Brain microvascular endothelial cell (primary cell): ENCODE measurements at places on chromosomes 11 and 22.

GRCh38 chr11:86718521-86718920 lies 46.1 kb upstream of the ME3 start:
- no peak for DNase-seq

DNA sequence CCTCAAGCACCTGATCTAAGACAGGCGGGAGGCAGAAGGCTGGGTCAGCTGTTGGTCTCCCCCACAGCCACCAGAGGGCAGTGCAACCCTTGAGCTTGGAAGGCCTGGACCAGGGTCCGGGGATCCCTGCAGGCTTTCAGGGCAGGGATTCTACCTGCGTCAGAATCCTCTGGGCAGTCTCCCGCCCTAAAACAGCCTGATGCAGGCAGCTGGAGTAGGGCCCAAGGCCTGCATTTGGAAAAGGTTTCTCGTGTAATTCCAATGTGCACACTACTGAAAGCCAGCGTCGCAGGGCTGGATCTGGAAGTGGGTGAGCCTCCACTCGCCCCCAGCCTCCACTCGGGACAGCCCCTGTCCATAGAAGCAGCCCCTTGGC lies 31.8 kb downstream of the BID start:
- peak; percentile 71 for DNase-seq

DNA sequence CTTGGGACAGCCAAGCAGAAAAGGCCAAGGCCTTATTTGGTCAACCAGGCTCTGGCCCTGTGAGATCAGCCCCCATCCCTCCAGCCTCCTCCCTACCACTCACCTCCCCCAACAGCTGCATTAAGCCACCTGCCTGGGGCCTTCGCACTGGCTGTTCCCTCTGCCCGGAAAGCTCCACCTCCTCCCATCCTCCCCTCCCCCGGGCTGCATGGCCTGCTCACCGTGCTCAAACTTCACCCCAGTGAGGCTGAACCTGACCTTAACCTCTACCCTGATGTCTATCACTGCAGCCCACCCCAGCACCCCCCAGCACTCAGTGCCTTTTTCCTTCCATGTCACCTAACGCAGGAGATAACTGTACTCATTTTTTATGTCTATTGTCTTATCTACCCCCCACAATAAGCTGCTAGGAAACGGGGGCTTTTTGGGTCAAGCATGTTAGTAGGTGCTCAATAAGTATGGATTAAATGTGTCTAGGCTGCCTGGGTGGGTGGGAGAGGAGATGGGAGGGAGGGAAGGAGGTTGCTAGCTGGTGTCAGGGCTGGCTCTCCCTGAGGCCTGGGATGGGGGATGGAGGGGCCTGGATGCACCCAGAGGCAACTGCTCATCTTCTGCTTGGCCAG lies 912 bp downstream of the PTPRCAP start:
- no peak for DNase-seq

- no peak for DNase-seq
These were observed 10.4 kb downstream of the PISD start for GRCh38 chr22:31651664-31652063.

GRCh38 chr22:22201185-22201929 lies 43.2 kb upstream of the VPREB1 start:
- no peak for DNase-seq

DNA sequence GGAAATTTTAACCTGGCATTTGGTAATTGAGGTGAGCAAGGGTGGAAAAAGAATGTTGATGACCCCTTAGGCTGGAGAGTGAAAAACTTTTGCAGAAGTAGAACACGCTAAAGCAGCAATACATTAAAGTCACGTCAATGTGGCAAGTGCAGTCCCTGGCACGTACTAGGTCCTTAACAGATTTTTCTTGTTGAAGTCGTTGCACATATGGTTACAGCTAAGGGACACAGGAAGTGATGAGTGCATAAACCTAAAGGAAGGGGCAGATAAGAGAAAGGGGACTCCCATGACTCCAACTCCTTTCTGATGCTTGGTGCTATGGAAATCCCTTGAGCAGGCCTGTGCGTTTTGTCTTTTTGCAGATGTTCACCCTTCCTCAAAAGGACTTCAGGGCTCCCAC lies 1.2 kb downstream of the ACCS start:
- no peak for DNase-seq

DNA sequence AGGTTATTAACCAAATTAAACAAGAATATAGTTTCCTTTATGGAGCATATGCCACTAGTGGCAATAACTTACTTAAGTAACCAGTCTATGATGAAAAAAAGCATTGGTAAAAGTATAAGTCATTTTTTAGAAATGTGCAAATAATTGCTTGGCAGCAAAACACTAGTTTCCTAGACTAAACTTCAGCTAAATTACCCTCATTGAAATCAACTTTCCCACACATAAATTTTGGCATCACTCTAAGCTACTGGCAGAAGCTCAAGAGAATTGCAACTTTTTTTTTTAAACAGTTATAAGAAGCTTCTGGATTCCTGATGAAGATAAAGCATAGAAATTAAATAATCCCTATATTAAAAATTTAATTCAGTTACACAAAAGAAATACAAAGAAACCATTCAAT lies 12.5 kb downstream of the CCDC34 start:
- no peak for DNase-seq

DNA sequence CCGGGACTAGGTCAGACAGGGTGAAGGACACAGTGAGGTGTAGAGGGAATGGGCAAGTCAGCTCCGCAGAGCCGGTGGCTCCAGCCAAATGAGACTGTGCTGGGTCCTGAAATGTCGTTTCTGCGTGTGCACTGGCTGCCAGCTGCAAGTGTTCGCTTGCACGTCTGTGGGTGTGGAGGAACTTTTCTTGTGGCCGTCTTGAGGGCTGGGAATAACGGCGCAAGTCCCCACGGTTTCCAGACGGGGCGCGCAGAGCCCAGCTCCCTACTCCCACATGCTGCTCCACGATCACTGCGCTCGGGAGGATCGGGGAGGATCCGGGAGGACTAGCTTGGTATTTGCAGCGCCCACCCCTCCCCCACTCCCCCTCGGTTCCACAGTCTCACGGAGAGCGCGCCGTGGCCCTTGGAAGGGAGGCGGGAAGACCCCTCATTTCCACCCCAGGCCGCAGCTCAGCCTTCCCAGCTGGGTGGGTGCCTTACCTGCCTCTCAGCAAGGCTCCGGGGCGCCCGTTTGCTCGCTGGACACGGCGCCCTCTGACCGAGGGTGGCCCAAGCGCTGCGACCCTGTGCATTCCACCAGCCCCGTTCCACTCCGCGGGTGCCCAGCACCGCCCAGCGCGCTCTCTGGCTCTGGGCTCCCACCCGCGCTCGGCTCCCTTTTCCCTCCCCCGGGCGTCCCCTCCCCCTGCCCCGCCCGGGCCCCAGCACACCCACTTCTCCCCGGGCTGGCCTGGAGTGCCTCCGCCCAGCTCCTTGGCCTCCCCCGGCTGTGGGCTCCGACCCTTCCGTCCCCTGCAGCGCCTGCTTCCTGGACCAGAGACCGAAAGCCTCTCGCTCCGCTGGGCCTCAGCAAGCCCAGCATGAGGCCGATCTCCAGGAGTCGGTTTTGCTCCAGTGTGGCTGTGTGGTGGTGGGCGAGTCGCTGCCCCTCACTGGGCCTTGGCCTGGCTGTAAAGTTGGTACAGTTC lies at the start of gene KCNE3:
KCNE3 (minus strand) TSS at position 634 of the 970 bp plus-strand sequence. CDS start 9,986 bp downstream, outside the sequence.
- DNase-seq: no peak

- DNase-seq: no peak
These were observed 55.7 kb downstream of the RTL6 start for GRCh38 chr22:44442186-44442815.

- DNase-seq: no peak
These were observed 164.6 kb downstream of the ETS1 start for GRCh38 chr11:128422576-128423370.

DNA sequence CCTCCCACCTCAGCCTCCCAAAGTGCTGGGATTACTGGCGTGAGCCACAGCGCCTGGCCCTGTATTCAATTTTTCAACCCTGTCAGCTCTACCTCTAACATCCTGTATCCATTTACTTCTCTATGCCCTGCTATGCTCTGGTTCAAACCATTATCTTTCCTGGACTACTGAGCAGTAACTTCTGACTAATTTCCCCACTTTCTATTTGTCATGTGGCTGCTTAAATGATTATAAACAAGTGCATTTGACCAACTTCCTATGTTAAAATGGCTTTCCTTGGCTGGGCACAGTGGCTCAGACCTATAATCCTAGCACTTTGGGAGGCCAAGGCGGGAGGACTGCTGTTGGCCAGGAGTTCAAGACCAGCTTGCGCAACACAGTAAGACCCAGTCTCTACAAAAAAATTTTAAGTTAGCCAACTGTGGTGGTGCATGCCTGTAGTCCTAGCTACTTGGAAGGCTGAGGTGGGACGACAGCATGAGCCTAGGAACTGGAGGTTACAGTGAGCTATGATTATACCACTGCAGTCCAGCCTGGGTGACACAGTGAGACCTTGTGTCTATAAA lies 2.1 kb downstream of the MED19 start:
- no peak for DNase-seq

GRCh38 chr22:17942721-17943120 lies 81.6 kb downstream of the MICAL3 start:
- no peak for DNase-seq

DNA sequence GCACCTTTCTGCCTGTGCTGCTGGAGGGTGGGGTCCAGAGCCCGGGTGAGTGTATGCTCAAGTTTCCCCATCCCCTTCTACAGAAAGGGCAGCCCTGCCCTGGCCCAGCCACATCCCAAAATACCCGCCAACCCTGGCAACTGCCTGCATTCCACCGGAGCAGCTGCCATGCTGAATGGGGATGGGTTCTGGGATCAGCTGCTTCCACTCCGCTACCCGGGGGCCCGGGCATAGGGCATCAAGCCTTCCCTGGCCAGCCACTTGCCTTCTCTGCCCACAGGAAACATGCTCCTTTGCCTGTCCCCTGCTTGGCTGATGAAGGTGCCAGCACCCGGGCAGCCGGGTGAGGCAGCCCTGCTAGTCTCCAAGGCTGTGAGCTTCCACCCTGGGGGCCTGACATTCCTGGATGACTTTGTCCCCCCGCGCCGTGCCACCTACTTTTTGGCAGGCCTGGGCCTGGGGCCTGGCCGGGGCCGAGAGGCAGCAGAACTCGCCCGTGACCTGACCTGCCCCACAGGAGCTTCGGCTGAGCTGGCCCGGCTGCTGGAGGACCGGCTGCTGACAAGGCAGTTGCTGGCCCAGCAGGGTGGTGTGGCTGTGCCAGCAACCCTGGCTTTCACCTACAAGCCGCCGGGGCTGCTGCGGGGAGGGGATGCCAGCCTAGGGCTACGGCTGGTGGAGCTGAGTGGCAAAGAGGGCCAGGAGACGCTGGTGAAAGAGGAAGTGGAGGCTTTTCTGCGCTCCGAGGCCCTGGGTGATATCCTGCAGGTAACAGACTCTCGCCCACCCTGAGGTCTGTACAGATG lies 3.2 kb downstream of the CARNS1 start:
- no peak for DNase-seq

- no peak for DNase-seq
These were observed 193.5 kb downstream of the MYO18B start for GRCh38 chr22:25935266-25936058.

GRCh38 chr22:47123827-47124442 lies 361.5 kb downstream of the TBC1D22A start:
- no peak for DNase-seq

- DNase-seq: no peak
These were observed 52.0 kb upstream of the SHISAL1 start for GRCh38 chr22:44364751-44365130.

- DNase-seq: no peak
These were observed 130.1 kb downstream of the SOX6 start for GRCh38 chr11:16226245-16226644.

- DNase-seq: no peak
These were observed 25.9 kb upstream of the TP53I11 start for GRCh38 chr11:44976576-44976975.

DNA sequence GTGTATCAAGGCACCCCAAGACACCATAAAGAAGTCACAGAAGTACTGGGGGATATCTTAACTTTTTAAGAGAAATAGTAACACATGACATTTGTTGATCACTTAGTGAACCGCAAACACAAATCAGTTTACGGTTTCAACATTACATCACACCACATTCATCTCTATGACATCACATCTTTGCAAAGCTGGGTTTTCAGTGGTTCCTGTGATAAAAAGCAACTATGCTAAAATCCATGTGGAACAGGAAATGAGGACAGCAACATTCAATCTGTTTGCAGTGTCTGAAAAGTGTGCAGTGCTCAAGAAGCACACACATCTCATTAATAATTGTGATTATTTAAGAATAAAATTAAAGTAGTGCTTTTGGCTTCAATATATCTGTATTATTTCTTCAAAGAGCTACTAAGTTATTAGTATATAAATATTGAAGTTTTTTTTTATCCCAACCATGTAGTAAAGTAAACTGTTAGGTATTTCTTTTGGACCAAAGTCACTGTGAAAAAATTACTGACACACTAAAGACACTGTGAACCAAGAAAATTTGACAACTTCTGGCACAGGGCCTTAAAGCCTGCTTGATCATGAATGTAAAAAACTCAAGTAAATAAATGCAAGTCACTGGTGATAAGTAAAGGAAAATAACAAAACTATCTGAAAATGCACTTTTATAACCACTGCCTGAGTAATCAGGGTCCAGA lies 156.0 kb upstream of the SOX6 start:
- no peak for DNase-seq

GRCh38 chr11:17853280-17853679 lies 118.7 kb downstream of the KCNC1 start:
- DNase-seq: no peak

DNA sequence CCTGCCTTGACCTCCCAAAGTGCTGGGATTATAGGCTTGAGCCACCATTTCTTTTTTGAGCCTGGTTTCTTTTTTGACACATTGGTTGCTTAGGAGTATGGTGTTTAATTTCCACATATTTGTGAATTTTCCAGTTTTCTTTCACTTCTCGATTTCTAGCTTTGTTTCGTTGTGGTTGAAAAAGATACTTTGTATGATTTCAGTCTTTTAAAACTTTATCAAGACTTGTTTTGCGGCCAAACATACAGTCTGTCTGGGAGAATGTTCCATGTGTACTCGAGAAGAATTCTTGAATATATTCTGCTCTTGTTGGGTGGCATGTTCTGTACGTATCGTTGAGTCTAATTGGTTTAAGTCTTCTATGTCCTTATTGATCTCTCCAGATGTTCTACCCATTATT lies 20.8 kb downstream of the SHANK3 start:
- no peak for DNase-seq

GRCh38 chr22:27885977-27886842 lies 32.8 kb downstream of the PITPNB start:
- peak; percentile 48 for DNase-seq

DNA sequence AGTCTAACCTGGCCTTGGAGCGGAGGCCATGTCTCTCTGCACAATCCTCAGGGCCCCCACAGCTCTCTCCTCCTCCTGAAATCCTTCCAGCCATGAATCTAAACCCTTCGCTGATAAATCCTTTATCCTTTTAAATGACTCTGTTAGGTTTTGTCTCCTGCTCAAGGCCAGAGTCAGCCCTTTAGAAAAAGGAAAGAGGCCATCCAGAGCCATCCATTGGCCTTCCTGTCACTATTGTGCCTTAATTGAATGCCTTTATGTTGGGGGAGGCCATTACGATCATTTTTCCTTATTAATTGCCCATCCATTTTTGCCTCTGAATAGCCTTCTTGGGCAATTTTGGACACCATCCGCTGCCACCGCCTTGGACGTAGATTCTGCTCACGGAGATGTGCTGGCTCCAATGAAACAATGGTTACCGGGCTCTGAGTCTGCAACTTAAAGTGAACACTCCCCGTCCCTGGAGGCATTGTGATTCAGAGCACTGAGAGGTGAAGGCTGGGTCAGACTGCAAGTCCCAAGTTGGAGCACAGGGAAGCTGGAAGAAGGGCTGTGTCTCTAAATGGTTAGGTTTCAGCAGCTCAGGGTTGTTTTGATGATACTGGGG lies 213.0 kb upstream of the E2F8 start:
- peak; percentile 65 for DNase-seq
